Endothelial cell of umbilical vein (primary cell): ENCODE measurements at places on chromosomes 11 and 22.

- DNase-seq, result no peak
These were observed 90.6 kb downstream of the CDKN1C start for GRCh38 chr11:2794968-2795322.

DNA sequence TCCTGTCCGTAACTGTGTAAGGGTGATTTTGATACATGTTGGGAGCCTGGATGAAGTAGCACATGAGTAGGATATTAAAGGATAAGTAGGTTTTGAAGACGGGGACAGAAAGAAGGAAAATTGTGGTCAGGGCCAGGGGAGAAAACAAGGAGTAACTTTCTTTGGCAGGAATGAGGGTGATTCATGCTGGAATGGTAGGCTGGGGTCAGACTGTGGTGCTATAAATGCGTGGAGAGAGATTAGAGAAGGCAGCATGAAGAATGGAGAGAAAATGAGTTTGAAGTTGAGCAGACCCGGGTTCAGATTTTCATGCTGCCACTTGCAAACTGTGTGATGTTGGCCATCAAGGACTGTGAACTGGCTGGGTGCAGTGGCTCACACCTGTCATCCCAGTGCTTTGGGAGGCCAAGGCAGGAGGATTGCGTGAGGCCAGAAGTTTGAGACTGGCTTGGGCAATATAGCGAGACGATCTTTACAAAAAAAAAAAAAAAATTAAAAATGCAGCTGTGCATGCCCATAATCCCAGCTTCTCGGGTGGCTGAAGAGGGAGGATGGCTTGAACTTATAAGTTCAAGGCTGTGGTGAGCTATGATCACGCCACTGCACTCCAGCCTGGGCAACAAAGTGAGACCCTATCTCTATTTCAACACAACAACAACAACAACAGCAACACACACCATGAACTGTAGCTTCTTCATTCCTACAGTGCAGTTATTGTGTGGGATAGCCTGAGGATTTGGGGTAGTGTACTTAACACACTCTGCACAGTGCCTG is 22.3 kb downstream of the ZBTB16 start:
- peak; percentile 84 for DNase-seq

DNA sequence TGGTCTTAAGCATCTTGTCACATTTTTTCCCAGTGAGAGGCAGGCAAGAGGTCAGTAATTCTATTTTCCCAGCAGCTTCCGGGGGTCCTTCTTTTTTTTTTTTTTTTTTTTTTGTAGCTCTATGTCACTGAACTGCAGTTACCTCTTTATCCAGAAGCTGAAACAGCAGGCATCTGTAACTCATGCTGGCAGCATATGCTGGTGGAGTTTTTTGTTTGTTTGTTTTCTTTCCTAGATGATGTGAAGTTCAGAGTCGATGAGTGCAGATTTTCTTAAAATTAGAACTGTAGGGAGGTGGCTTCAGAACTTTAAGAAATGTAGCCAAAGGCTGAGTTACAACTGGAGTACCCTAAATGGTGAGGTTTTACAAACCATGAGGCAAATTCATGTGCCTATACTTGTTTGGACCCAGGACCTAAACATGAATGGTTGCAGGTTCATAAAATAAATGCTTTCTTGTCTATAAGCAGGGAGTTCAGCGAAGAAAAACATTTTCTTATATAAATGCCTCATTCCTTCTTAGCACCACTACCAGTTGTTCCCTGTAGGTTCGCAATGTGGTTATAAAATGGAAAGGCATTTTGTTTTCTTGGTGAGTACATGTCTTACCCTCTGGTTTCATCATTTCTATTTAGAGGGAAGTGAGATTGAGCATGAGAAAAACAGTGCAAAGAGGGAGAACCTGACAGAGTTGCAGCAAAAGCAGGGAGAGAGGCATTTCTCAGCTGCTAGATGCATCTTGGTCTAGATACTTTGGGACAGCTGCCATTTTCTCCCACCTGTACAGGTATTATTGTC is 84.0 kb downstream of the TRIM44 start:
- no peak for DNase-seq

- DNase-seq, result no peak
These were observed 12.5 kb upstream of the CHST1 start for GRCh38 chr11:45677770-45678512.

- no peak for DNase-seq
These were observed 33.0 kb downstream of the MOB2 start for GRCh38 chr11:1453611-1454034.

- no peak for DNase-seq
These were observed 32.5 kb downstream of the NOX4 start for GRCh38 chr11:89458716-89459115.
